Activated T-cell treated with anti-CD3 and anti-CD28 coated beads, Interleukin-2, amount 50 U/mL, for 72 hours (primary cell): ENCODE measurements at places on chromosomes 3 and 15. TPM values are rescaled to one million over a fixed set of nuclear protein-coding genes. Genes with fewer than 3 reads are reported as not detected.

DNA sequence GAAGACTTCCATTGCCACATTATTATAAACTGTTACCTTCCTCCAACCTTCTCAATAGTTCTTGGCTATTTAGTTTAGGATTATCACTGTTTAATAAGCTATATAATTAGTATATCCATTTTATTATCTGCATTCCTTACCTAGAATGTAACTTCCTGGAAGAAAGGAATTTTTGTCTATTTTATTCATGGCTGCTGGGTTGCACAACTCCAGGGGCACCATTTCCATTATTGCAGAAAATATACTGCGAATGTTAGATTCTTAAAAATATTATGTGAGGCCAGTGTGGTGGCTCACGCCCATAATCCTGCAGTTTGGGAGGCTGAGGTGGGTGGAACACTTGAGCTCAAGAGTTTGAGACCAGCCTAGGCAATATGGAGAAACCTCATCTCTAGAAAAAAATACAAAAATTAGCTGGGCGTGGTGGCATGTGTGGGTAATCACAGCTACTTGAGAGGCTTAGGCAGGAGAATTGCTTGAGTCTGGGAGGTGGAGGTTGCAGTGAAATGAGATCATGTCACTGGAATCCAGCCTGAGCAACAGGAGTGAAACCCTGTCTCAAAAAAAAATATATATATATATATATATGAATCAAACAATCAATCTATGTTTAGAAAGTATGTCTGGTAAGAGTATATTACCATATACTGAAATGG, 19.9 kb downstream of the CLDN1 start:
- DNase-seq, result no peak

- DNase-seq, result no peak
Observed at GRCh38 chr3:14480207-14481017, 59.7 kb downstream of the GRIP2 start.

- DNase-seq, result peak; percentile 65
Observed at GRCh38 chr15:60798821-60799220, 319.9 kb upstream of the ICE2 start.

DNA sequence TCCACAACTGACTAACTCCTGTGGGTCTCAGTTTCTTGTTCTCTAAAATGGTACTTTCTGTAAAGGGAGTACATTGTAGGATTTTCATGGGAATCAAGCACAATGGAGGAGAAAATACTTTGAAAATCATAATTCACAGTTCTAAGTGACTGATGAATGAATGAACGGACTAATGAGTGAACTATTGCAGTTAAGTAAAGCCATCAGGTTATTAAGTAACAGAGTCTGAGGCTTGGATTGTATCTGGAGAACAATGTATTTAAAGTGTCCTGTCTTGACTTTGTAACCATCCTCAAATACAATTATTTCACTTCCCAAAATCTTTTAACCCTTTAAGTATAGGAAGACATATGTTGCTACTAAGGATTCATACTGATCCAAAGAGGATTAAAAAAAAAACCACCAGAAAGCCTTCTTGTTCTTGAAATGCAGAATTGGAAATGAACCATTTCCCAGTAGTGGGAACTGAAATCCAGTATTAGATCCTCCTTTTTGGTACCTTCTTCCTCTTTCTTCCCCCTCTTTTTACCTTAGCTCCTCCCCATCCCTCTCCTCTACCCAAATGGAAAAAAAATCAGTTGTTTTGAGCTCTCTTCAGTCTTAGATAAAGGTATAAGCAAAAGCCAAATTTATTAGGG, 13.2 kb upstream of the BCL6 start:
- no peak for DNase-seq

DNA sequence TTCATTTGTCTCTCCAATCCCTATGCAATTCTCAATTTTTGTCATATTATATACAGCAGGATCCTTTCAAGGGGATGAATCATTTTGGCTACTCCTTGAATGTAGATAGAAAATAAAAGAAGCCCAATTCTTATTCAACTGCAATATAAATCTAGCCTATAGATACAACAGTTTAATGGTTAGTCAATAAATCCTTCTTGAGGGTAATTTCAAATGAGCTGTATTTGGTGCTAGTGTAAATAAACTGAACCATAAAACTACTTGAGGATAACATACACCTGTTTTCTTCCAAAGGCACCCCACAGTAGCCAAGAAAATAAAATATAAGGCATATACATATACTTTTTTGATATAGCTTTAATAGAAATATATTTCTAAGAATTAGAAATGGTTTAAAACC, 830.3 kb downstream of the ROBO1 start:
- no peak for DNase-seq

DNA sequence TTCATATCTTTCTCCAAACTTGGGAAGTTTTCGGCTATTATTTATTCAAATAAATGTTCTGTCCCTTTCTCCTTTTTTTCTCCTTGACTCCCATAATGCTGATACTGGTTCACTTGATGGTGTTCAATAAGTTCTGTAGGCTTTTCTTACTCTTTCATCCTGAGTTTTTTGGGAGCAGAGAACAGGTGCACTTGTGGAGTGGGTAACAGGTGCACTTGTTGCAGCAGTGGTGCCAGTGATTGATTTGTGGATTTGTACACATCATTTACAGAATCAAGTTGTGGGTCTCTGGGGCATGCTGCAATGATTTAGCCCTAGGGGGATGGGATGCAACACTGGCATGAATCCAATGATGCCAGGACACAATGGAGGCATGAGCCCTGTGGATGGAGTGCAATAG, 14.8 kb upstream of the OR5H1 start:
- no peak for DNase-seq

Gene LIPH
- not detected for total RNA-seq

DNA sequence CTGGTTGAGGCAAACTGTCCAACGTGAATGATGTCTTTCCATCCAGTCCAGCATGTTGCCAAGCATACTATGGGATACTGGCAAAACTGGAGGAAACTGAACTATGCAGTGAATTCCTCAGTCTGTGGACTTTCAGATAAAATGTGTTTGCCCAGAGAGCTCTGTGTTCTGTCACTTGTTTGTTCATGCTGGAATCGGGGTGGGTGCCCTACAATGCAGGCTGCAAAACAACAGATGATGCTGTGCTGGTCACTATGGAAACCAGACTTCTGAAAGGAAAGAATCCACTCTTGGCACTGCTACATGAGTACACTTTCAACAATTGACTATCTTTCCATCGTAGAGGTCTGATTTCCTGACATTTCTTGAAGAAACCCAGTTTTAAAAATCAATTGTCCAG, 272.5 kb upstream of the ARHGEF26 start:
- no peak for DNase-seq

Gene ADAMTS7
- total RNA-seq, result 0.39 TPM

DNA sequence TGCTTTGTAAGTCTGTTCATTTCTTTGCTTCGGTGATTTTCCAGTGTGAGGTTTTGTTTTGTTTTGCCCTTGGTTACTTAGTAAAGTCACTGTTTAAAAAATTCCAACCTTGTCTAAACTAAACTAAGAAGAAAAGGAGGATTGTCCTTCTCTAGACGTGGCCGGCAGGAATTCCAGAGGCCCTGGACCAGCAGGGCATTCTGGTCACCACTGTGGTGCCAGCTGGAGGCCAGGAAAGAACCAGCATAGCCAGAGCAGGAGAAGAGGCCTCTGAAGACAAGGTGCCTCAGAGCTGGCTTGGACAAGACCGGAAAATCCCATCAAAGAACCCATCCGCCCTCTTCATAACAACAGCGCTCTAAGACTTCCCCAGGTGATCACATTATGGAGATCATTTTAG, 8.2 kb downstream of the PLOD2 start:
- DNase-seq, result no peak

GRCh38 chr3:107367353-107367752, 9.9 kb upstream of the CCDC54 start:
- DNase-seq, result peak; percentile 10

DNA sequence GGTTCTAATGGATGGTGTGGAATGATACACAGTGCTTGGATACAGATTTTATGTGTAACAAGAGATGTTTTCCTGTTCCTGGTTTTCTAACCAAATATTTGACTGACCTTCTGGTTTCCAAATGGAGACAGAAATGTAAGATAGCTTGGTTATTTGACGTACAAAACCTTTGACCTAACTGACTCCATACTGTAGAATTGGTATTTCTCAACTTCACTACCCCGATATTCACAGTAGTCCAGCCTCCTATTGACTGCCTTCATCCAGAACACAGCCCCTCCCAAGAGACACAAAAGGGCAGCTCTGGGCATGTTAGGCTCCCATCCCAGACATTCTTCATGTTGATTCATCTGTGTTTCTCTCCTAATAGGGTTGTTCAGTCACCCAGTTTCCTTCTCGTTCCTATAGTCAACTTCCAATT, 33.4 kb downstream of the MYO1E start:
- no peak for DNase-seq

GRCh38 chr15:83904107-83905040, 250.5 kb downstream of the ADAMTSL3 start:
- DNase-seq, result no peak

- DNase-seq, result no peak
Observed at GRCh38 chr15:65248511-65249255, 37.4 kb upstream of the CILP start.

- DNase-seq, result peak; percentile 65
Observed at GRCh38 chr15:40344631-40345120, 3.9 kb upstream of the CCDC9B start.

Gene ACKR4
- total RNA-seq, result not detected

DNA sequence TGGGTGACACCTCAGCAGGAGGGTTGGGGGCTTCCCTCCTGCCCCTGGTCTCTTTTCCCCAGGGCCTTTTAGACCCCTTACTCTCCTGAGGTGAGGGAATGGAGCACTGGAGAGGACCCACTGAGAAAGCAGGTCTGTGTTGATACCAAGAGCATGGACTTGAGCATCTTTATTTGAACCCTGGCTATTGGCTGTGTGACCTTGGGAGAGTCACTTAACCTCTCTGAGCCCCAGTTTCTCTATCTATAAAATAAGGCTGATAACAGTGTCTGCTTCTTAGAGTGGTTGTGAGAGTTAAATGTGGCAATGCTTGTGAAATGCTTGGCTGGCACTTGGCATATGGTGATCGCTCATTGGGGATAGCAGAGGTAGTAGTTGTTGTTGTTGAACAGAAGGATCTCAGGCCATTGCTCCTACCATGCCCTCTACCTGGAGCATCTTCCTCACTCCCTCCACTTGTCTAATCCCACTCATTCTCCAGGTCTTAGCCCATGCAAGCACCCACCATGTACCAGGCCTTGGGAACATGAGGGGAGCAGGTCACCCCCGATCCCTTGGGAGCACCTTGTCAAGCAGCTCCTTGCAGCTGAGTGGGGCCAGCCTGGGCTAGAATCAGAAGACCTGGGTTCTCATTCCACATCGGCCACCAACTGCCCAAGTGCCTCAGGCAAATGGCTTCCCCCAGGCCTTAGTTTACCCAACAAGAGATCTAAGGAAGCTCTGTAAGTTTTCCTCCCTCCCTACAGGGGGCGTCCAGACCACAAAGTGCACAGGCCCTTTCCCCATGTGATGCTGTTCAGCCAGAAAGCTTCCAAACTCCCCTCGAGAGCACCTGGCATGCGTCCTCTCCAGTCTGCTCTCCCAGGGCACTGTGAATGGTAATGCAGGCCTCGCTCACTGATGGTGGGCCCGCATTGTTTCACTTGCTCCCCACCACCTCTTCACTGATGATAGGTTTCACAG, 96.7 kb downstream of the LSM3 start:
- no peak for DNase-seq

- no peak for DNase-seq
Observed at GRCh38 chr15:41333026-41333562, 413 bp downstream of the NUSAP1 start.

DNA sequence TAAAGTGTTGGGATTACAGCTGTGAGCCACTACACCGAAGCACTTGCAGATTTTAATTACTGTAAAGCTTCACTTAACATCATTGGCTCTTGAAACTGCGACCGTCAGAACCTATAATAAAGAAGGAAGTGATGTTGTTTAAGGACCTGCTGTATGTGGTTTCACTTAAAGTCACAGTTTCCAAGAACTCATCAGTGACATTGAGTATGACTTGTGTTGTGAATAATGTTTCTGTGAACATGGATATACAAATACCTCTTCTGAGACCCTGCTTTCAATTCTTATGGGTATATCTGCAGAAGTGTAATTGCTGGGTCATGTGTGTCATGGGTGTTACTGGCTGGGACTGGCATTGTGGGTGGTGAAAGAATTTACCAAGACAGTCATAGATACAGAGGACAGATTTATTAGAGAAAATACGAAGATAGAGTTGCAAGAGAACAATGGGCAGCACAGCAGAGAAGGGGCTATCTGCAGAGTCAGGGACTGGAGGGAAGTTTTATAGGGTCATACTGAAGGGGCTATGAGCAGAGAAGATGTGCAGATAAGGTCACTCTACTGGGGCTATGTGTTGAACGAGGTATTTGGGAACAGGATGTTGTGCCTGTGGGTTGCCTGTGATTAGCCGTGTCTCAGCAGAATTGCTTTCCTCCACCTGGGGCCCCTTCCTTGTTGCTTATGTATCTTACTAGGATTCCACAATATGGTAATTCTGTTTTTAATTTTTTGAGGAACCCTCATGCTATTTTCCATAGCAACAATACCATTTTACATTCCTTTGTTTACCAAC, 4.5 kb downstream of the NDUFB5 start:
- peak; percentile 40 for DNase-seq

Gene XYLB
- 2.4 TPM for total RNA-seq

- DNase-seq, result no peak
Observed at GRCh38 chr3:161314836-161315395, 56.4 kb downstream of the SPTSSB start.

Gene LYZL4
- not detected for total RNA-seq

Gene ALG1L2
- total RNA-seq, result not detected

- DNase-seq, result no peak
Observed at GRCh38 chr15:61025308-61025707, 203.8 kb downstream of the RORA start.

Gene ASB14
- not detected for total RNA-seq

Gene ACY1
- 30.2 TPM for total RNA-seq

DNA sequence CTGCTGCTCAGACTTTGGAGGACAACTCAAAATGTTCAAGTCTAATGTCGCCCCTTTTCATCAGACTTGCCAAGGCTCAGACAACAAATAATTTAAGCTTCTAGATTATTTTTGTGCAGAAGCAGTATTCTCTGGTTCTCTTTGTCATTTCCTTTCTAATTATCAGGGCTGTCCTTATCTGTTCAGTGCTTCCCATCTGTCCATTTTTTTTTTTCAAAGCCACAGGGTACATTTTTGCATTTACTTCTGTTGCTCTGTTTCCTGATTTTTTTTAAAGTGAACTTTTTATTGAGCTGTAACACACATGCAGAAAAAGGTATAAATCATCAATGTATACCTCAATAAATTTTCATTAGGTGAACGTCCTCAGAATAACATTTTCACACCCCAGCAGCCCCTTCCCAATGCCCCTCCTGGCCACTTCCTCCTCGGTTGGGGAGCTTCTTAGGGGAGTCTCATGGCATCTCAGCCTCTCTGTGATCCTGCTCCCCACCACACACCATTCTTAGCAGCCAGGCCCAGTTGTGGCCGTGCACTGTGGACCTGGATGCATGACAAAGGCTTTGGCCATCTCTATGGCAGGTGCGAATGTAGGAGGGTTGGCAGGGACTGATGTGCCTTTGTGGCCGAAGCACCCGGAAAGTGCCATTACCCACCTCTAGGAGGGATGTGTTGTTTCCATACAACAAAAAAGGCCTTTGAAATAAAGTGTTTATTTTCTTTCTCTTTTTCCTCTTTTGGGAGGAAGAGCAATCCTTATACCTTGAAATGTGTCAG, 303.5 kb upstream of the LRRFIP2 start:
- no peak for DNase-seq

Gene CIDEC
- total RNA-seq, result not detected

Gene NR2E3
- not detected for total RNA-seq
